Smooth muscle cell of the coronary artery (primary cell): ENCODE measurements at places on chromosomes 4 and X. TPM values are rescaled to one million over a fixed set of nuclear protein-coding genes. Genes with fewer than 3 reads are reported as not detected.

KLB gene
- total RNA-seq: not detected in 2 replicates

TXK gene
- total RNA-seq: 0.08 TPM in 1 of 2 replicates, not detected in the other

TMPRSS11A gene
- total RNA-seq: not detected in 2 replicates

NWD2 gene
- not detected in 2 replicates for total RNA-seq

ERVMER34-1 gene
- total RNA-seq: 0.08 TPM in 1 of 2 replicates, not detected in the other

HTRA3 gene
- total RNA-seq: 0.45 and 6.8 TPM in 2 replicates

SSX2 gene
- not detected in 2 replicates for total RNA-seq

SCRG1 gene
- total RNA-seq: 0.23 and 0.35 TPM in 2 replicates

FRMPD4 gene
- 1.7 and 1.9 TPM in 2 replicates for total RNA-seq

DSPP gene
- not detected in 2 replicates for total RNA-seq

KLHL4 gene
- 1.1 and 4.5 TPM in 2 replicates for total RNA-seq

CYBB gene
- total RNA-seq: not detected in 2 replicates

NAP1L3 gene
- 1.9 and 10.3 TPM in 2 replicates for total RNA-seq

DBET gene
- not detected in 2 replicates for total RNA-seq

PPP1R2C gene
- not detected in 2 replicates for total RNA-seq
